HT-29 (cell line): ENCODE measurements at places on chromosomes 11 and 22.
A peak's percentile ranks its signal among the peaks of the same experiment; 100 is the strongest.

GRCh38 chr11:95137299-95137698 lies 47.7 kb downstream of the ENDOD1 start:
- no peak for DNase-seq

- no peak for DNase-seq
Measured at GRCh38 chr11:14073849-14074476, 111.4 kb downstream of the SPON1 start.

GRCh38 chr11:64090806-64091516 lies 55.2 kb downstream of the FLRT1 start:
- no peak for DNase-seq

DNA sequence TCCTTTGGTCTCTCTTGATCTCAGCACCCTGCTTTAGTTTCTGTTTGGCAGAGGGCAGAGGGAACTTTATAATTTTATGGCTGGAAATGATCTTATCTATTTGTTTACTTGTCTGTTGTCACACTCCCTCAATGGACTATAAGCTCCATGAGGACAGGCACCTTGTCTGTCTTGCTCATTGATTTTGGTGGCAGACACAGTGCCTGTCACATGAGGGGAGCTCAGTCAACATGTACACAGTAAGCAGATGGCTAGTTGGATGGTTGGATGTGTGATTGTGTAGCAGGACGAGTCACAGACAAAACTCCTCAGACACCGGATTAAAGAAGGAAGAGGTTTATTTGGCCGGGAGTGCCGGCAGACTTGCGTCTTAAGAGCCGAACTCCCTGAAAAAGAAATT lies 80.4 kb downstream of the MYO18B start:
- no peak for DNase-seq

DNA sequence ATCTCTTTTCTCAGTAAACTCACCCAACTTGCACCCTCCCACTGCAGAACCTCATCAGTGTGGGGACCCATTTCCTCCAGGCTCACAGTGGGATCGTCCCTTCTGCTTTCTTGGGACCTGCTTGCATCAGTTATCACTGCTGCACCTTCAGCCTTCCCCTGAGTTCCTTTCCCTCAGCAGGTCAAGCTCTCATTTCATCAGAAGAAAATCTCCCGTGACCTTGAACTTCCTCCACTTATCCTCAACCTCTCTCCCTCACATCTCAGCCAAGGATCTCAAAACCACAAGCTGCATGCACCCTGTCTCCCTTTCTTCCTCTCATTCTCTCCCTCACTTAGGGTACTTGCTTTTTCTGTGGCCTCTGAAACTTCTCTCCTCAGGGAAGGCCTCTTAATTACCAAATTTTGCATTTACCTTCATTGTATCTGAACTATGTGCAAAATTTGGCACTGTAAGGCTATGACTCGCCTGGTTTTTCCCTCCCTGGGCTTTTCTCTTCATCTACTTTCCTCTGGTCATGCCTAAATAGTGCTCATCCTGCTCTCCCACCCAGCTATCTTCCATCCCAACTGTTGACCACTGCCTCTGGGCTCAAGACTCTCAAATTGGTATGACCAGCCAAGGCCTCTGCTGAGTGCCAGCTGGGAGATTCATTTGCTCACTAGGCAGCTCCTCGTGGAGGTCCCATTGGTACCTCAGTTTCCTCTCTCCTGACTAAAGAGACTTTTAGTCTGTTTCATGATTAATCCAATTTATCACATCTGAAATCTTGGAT lies 2.7 kb upstream of the RCE1 start:
- DNase-seq: no peak

GRCh38 chr22:41517172-41518047 lies 26.9 kb downstream of the POLR3H start:
- DNase-seq: peak; percentile 76

DNA sequence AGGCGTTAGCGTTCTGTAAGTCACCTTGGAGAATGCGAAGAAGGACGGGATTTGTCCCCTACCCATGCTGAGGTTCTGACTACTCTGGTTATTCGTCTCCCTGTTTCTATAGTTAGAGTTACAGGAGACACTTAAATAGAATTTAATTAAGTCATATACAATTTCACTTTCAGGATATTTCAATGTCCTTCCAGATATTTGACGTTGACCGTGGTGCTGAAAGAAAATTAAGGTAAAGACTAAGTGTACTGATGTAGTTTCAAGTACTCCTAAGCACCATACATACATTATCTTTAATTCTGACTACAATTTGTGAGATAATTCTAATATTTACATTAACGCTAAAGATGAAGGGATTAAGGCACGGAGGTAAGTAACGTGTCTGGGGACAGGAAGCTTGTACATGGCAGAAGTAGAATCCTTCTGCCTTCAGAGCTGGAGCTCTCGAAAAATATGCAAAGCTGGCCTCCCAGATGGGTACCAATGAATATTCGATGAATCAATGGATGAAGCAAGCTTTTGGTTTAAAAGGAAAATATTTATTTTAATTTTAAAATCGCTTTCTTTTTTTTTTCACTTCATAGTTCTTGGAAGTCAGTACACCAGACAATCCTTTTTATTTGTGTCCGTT lies 539 bp upstream of the SLC36A4 start:
- peak; percentile 43 for DNase-seq

GRCh38 chr11:61855939-61856680 lies 28.0 kb downstream of the FADS2 start:
- no peak for DNase-seq

DNA sequence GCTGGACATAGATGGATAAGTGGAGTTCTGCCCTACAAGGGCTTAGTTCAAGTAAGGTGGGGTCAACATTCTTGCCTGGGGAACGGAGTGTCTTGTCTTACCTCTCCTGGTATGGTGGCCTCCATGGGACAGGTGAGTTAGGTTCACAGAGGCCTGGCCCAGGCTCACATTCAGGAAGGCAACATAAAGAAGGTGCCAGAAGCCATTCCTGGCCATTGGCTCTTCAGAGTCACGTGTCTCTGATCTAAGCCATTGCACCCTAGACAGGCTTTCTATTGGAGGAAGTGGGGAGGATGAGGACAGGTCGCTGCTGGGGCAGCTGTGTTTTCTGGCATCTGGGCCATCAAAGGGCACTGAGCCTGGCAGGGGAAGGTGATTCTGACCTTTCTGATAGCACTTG lies 14.8 kb downstream of the LMO2 start:
- no peak for DNase-seq

GRCh38 chr11:78318321-78319114 lies 99.1 kb downstream of the GAB2 start:
- no peak for DNase-seq

DNA sequence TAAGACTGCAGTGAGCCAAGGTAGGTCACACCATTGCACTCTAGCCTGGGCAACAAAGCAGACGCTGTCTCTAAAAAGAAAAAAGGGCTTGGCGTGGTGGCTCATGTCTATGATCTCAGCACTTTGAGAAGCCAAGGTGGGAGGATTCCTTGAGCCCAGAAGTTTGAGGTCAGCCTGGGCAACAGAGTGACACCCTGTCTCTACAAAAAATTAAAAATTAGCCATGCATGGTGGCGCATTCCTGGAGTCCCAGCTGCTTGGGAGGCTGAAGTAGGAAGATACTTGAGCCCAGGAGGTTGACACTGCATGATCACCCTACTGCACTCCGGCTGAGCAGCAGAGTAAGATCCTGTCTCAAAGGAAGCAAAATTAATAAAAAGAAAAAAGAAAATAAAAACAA lies 38.9 kb upstream of the RDX start:
- DNase-seq: no peak

GRCh38 chr22:20578707-20579106 lies 71.3 kb downstream of the MED15 start:
- DNase-seq: no peak

- DNase-seq: no peak
Measured at GRCh38 chr11:46445920-46446771, 54.6 kb upstream of the CHRM4 start.

DNA sequence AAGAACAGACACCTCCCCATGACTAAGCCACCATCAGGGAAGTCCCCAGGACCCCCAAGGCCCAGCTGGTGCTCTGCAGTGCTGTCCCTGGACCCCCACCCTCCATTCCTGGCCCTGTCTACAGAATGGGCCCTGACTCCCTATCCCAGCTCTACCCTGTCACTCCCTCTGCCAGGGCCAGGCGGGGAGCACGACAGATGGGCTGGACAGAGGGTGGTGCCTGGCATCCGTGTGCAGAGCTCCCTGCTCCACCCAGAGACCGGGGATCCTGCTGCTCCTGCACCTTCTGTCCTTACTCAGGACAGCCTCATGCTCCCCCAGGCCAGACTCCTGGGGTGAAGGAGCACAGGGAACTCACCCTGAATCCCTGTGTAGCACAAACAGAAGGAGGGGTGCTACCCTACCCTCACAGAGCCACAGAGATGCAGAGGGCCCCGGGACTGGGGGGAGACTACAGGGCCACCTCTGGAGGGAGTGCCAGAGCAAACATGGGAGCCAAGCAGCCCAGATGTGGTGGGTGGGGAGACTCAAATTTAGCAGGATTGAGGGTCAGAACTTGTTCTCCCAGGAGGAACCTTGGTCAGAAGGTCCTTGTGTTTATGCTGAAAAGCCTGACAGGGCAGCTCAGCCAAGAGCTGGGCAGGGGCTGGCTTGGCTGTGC lies 2.0 kb downstream of the ARVCF start:
- DNase-seq: peak; percentile 91

DNA sequence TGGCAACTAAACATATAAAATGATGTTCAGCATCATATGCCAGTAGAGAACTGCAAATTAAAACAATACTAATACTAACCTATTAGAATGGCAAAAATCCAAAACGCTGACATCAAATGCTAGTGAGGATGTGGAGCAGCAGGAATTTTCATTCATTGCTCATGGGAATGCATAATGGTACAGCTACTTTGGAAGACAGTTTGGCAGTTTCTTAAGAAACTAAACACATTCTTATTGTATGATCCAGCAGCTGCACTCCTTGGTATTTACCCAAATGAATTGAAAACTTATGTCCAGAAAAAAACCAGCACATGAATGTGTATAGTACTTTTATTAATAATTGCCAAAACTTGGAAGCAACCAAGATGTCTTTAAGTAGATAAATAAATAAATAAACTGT lies 258.0 kb downstream of the TENM4 start:
- DNase-seq: no peak

DNA sequence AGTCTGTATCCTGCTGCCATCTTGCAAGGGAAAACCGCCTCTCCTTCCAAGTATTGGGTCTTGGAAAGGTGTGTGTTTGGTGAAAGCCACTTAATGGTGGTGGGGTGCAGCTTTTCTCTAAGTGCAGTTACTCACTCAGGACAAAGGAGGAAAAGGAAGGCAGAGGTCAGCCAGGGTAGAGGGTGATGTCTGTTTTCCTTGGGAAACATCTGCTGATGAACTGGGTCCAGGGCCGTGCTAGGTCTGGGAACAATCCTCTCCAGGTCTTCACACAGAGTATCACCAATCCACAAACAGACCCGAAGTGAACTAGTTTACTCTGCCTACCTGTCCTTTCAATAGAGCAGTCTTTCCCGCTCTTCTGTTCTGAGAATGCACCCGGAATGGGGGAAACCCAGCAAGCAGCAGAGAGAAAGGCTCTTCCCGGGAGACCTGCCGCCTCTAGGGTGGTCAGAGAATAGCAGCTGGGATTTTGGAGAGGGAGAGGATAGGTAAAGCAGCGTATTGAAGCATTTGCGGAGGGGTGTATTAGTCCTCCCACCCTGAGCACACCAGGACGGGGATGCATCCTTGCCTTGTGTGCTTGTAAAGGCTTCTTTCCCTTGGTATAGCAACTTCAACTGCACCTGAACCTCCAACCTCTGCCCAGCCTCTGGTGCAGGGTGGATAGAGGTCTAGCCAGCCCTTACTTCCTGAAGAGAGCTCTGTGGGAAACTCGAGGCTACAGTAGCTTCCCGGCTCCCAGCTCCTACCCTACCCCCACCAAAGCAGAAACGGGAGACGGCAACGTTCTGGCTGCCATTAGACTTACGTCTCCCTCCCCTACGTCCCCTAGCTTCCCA lies 20.7 kb downstream of the LHFPL7 start:
- DNase-seq: no peak

DNA sequence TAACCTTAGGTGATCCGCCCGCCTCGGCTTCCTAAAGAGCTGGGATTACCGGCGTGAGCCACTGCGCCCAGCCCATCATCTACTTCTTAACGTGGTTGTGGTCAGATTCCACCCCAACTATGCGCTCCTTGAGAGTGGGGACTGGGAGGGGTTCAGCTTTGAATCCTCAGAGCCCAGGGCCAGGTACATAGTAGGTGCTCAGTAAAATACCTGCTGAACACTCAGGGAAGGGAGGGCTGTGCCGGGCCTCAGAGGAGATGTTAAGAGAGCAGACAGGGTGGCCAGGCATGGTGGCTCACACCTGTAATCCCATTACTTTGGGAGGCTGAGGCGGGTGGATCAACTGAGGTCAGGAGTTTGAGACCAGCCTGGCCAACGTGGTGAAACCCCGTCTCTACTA lies 1.2 kb upstream of the LGALS1 start:
- no peak for DNase-seq

DNA sequence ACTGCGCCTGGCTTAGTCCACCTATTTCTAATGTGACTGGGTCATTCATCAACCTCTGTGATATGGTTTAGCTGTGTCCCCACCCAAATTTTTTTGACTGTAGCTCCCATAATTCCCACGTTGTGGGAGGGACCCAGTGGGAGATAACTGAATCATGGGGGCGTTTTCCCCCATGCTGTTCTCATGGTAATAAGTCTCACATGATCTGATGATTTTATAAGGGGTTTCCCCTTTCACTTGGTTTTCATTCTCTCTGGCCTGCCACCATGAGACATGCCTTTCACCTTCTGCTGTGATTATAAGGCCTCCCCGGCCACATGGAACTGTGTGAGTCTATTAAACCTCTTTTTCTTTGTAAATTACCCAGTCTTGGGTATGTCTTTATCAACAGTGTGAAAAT lies 8.7 kb downstream of the CENATAC start:
- DNase-seq: no peak

GRCh38 chr11:108592591-108593213 lies 866 bp downstream of the EXPH5 start:
- DNase-seq: peak; percentile 61

- no peak for DNase-seq
Measured at GRCh38 chr11:68748061-68748460, 3.3 kb downstream of the TESMIN start.

DNA sequence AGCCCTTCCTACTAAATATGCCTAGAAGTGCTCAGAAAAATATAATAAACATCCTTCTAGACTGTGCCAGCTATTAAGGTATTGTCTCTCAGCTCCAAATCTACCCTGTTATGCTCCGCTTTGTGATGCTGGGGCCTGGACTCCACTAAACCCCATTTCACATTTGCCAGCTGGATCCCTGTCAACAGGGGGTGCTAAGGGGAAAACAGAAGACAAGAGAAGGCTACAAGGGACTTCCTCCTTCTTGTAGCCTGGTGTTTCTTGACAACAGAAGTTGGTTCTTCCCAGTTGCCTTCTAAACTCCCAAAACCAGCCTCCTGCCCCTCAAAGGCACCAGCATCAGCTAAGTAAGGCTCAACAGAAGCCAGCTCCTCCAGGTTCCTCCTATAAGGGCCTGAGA lies 5.2 kb downstream of the NUMA1 start:
- peak; percentile 24 for DNase-seq

DNA sequence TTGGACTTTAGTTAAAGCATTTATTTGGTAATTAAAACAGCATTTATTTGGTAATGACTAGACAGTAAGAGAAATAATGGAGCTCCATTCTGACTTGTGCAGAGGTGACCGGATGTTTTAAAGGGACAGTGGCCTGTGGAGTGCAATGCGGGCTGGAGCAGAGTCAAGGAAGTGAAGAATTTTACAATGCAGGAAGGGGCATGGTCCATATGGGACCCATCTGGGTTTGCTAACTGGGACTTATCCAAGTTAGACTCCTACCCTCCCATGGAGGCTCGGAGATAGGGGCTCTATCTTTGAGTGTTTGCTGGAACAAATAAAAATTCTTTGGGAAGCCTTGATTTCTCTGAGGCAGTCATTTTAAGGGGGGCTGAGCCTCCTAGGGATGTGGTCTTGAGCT lies 59.9 kb upstream of the MYO18B start:
- no peak for DNase-seq
